ENCODE measurements at places on chromosomes 1 and 21.
A peak's percentile ranks its signal among the peaks of the same experiment; 100 is the strongest.

DNA sequence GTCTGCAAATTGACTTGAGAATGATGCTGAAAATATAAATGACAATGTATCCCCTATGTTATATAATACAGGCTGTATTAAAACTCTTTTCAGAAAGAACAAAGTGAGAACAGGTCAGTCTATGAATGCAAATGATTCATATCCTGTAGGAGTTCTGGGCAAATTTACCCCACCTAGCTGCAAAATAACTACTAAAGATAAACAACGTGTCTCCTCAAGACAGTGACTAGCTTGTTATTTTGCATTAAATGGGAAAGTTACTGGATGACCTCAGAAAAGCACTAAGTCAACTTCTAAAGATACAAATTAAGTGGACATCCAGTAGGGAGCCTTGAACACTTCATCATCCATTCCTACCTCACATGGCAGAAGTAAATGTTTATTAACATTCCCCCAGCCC is 11.1 kb downstream of the RNF19B start:
- DNase-seq = no peak

DNA sequence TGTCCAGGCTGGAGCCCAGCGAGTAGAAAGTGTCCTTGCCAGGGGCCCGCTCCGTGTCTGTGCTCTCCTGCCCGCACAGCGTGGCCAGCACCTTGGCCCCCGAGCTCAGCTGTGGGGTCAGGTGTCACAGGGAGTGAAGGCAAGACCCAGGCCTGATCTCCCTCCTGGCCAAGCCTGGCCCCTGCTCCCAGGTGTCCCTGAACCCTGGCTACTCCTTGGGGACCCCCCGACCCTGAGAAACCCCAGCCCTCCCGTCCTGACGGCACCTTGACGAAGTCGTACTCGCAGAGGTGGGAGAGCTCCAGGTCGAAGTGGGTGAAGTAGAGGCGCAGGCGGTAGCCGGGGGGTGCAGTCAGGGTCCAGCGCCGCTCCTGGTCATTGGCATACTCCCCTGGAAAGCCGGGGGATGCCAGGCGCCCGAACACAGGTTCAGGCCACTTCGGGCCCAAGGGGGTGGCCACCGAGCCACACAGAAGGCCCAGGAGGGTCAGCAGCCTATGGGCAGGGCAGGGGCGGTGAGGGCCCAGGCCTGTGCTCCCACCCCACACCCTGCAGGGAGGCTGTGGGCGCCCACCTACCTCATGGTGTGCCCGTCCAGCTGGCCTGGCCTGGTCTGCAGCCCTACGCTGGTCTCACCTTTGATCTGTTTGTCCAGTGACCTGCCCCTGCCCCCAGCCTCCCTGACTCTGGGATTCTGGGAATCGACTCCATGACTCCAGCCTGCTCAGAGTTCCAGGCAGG is at the start of gene MASP2:
Gene MASP2 (minus strand): TSS at position 615 of the 741 bp plus-strand sequence. CDS start 32 bp downstream, at position 583.
- DNase-seq = no peak

- DNase-seq = no peak
These were observed 172.3 kb downstream of the SIPA1L2 start for GRCh38 chr1:232457595-232457994.

GRCh38 chr1:238061967-238062613 is 171.4 kb upstream of the ZP4 start:
- DNase-seq = no peak

- no peak for DNase-seq
These were observed 107.7 kb downstream of the POU2F1 start for GRCh38 chr1:167328306-167328815.

GRCh38 chr21:31294691-31295090 is 49.4 kb downstream of the TIAM1 start:
- no peak for DNase-seq

DNA sequence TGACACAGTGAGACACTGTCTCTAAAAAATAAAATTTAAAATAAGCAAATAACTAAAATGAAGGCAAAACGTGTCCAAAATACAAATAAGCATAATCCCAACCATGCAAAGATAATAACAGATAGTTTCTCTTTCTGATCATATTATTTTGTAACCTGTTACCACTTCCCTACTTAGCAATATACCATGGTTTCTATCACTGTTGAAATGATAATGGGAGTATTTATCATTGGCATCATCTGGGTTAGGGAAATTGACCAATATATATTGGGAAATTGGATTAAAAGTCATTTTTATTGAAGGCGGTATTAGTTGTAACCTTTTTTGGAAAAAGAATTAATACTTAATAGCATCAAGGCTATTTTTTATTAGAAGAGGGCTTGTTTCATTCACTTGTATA is 47.0 kb downstream of the USP25 start:
- DNase-seq = no peak

- peak; percentile 21 for DNase-seq
These were observed at the start of gene CFAP45 for GRCh38 chr1:159900086-159900680. TSS of gene CFAP45 (minus strand) at chr1:159900165. CDS start at chr1:159900098, 67 bp downstream.

DNA sequence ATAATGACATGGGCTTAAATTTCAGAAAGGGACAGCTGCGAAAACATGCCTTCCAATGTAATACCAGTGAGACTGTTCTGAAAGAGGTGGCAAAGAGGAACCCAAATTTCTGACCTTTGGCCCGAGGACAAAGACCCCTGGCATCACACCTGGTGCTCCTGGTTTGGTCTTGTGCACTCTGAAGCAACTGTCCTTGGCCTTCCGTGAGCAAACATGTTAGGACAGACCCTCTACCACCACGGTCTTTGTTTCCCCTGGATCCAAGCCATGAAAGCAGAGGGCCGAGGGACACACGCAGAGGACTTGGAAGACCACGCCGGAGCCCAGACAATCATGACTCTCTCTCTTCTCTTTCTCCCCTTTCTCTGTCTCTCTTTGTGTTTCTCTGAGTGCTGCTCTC is 6.0 kb downstream of the REG4 start:
- no peak for DNase-seq

- DNase-seq = no peak
These were observed 10.9 kb upstream of the UBR4 start for GRCh38 chr1:19220991-19221390.

GRCh38 chr1:169692756-169693460 is 18.5 kb downstream of the SELL start:
- DNase-seq = no peak

DNA sequence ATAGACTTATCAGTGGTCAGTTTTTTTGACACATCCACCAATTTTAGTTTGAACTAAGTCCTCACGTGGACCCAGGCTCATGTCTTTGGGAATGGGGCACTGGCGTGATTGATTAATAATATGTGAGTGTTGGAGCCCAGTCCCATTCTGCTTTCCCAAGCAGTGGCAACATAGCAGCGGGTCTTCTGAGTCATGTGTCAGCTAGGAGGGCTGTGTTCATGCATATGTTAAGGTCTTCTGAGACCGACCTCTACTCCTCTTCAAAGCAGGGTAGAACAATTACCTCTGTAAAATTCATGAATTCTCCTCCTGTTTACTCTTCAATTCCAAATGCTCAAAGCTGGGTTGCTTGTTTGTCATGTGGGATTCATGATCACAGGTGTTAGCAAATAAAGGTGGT is 291.3 kb downstream of the CAMTA1 start:
- DNase-seq = no peak

DNA sequence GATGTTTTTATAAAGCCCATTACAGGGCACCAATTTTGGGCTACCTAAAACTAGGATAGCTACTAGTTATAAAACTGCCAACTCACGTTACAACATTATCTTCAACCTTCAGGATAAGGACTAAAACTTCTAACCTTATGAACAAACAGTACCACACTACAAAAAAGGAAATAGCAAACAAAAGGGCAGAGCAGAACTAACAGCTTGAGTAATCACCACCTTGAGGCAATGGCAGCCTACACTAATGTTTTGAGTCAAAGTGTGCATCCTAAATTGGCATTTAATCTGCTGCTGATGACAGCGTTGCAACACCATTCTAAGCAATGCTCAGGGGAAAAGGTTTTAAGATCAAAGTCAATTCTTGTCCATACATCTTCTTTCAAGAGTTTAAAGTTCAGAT is 27.2 kb downstream of the PTP4A2 start:
- DNase-seq = no peak

DNA sequence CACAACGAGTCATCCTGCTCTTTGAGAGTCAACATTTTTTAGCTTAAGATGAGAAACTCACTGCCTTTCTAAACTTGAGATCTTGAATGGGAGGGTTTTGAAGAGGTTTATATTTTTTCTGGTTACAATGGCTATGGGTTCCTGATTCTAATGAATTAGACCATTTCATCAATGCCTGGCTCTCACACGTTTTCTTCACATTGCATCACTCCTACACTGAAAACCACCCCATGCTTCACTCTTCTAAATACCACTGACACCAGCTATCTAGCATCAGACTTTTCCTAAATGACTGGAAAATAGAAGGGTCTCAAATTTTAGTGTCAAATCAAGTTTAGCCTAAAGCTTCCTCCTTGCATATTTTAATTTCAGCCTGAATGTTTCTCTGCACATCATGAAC is 606.1 kb upstream of the USP24 start:
- no peak for DNase-seq

DNA sequence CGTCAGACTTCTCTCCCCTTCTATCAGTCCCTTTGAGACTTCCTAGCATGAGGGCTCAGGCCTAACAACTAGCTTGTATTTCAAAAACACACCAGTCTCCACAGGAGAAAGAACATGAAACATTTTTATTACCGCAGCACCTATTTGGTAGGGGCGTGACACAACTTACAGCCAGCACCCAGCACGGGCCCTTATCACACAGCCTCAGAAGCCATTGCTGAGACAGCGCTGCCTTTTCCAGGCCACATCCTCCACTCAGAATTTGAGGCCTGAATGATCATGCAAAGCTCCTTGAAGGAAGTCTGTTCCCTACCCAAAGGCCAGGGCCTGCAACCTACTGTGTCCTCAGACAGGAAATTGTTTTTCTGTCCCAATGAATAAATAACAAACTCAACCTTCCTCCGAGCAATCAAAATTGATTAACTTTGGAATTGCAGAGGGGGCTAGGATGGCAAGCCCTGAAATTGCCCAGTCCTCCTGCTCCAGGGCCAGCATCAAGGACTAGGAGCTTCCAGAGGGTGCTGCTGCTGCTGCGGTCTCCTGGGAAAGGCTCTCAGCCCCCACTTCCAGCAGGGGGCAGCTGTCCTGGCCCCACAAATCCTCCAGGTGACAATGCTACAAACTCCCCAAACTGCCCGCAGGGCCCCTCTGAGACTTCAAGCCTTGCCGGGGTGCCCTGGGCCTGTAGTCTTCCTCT is 94.3 kb upstream of the GALNT2 start:
- DNase-seq = no peak

GRCh38 chr21:43923391-43923790 is 58.4 kb downstream of the AGPAT3 start:
- no peak for DNase-seq
